CD4-positive, alpha-beta T cell treated with Interleukin-1 beta for 1 hour (primary cell): ENCODE measurements at places on chromosomes 1 and 21.

DNA sequence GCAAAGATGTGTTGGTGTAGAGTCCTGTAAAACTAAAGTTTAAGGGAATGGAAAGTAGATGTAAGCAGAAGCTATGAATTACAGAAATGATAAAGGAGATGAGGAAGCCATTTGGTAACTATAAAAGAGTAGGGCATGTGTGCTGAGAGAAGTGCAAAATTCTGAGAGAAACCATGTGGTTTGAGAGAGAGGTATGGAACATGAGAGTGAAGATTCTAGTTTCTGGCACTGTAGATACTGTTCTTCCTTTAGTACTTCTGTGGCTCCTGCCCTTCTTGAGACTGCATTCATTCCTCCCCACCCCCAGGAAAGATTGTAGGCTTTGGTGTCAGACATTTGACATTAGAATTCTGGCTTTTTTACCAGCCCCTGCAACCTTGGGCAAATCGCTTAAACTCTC is 15.4 kb downstream of the RALGPS2 start:
- DNase-seq: no peak

GRCh38 chr1:115453666-115454065 is 115.6 kb upstream of the NGF start:
- DNase-seq: no peak

GRCh38 chr1:72432645-72433267 is 150.4 kb upstream of the NEGR1 start:
- DNase-seq: no peak

- DNase-seq: no peak
These were observed 20.4 kb downstream of the ATF3 start for GRCh38 chr1:212628813-212629415.

- DNase-seq: no peak
These were observed 12.6 kb upstream of the ALG14 start for GRCh38 chr1:95085376-95085775.

DNA sequence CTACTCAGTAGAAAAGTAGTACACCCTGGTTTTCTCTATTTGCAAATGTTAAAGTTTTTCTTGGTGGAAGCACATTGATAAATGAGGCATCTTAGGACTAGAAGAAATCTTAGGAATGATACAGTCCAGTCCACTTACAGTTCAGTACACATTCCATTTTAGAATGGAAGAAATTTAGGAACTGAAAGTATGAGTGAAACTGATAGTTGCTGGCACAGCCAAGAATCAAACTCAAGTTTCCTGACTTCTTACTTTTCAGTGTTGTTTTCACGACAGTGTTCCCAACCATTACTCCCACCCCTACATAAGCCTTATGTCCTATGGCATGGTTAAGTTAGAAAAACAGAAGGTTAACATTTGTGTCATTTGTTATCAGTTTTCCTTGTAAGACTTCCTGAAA is 258.5 kb downstream of the BACH1 start:
- no peak for DNase-seq

GRCh38 chr1:156481527-156481926 is 19.0 kb downstream of the MEF2D start:
- no peak for DNase-seq

GRCh38 chr1:181551249-181551648 is 67.9 kb downstream of the CACNA1E start:
- no peak for DNase-seq

DNA sequence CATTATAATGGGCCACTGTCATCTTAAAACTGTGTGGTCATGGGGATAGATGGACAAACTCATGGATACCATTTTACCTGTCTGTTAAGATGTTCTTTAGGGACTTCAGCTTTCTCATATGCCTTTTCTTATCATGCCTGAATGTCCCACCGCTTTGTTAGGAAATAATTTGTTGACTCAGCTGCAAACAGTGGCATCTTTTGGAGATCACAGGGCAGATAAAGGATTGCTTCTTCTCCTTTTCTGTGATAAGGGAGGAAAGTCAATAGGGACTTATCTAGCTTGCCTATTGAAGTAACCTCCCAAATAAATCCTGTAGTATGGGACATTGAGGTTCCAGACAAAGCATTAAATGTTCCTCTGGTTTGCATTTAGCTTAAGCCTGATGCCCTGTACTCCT is 79.8 kb upstream of the KIAA0040 start:
- DNase-seq: no peak

DNA sequence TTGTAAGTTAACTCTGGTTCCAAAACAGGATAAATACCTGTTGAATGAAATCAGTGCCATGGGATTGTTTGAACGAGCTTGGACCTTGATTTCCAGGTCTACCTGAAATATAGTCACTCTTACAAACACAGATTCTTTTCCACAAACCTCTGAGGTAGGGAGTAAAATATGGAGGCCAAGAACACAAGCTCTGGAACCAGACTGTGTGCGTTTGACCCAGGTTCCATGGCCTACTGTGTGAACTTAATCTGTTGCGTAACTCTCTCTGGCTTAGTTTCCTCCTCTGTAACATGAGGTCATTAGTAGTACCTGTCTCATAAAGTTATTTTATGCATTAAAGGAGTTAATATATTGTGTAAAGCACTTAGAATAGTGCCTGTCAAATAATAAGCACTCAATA is 25.1 kb downstream of the DENND2D start:
- no peak for DNase-seq

DNA sequence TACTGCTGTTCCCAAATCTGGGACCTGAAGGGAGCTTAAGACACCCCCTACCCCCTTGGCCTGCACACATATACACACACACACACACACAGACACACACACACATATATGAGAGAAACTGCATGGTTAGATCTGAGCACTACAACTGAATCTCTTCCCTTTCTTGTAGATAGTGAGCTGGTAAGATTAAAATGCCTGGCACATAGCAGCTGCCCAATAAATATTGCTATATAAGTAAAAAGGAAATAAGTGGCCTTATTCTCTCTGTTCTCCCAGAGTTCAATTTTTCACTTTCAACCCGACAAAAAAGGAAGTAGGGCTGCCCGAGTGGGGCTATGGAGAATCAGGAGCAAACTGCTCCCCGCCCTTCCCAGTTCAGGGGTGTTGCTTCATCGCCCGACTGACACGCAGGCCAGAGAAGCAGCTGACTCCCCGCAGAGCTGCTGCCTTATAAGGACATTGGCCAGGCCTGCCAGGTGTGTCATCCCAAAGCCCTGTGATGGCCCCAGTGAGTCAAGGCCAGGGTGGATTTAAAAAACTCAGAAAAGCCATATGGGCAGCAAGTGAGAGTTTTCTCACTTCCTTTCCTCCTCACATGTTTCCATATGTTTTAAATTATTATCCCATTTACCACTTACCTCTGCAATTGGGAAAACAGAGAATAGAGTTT is 106.5 kb upstream of the SLC44A3 start:
- peak; percentile 12 for DNase-seq

DNA sequence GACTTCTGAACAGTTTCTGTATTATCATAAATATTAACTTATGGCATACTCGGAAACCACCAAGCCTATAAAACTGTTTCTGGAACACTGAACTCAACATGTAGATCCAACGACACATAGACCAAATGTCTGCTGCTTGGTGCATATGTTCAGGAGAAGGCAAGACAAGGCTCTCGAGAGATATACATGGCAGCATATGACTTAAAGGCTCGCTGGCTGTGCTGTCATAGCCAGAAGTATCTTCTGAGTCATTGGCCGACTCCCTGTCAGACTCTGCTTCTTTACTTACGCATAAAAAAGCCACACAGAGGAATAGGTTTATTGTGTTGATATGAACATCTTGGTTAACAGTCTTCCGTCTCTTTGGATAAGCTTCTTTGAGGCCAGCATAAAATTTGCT is 60.6 kb downstream of the LYST start:
- no peak for DNase-seq

DNA sequence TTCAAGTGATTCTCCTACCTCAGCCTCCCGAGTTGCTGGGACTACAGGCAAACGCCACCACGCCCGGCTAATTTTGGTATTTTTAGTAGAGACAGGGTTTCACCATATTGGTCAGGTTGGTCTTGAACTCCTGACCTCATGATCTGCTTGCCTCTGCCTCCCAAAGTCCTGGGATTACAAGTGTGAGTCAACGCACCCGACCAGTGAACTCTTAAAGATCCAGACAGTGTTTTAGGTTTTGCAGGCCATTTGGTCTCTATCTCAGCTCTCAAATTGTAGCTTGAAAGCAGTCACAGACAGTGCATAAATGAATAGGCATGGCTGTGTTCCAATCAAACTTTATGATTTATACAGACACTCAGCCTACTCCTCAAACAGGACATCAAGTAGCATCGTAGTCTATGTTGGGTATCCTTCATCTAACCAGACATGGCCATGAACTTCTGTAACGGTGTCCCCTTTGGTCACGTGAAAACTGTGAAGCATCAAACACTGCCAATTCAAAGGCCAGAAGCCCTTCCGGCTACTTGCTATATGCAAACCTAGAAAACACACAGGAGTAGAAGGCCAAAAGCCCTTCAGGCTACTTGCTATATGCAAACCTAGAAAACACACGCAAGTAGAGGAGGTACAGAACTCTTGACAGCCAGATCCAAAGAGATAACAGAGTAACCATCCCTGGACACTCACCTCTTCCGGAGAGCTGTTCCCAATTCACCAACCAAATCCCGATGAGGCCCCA is 3.1 kb downstream of the FUCA1 start:
- no peak for DNase-seq

DNA sequence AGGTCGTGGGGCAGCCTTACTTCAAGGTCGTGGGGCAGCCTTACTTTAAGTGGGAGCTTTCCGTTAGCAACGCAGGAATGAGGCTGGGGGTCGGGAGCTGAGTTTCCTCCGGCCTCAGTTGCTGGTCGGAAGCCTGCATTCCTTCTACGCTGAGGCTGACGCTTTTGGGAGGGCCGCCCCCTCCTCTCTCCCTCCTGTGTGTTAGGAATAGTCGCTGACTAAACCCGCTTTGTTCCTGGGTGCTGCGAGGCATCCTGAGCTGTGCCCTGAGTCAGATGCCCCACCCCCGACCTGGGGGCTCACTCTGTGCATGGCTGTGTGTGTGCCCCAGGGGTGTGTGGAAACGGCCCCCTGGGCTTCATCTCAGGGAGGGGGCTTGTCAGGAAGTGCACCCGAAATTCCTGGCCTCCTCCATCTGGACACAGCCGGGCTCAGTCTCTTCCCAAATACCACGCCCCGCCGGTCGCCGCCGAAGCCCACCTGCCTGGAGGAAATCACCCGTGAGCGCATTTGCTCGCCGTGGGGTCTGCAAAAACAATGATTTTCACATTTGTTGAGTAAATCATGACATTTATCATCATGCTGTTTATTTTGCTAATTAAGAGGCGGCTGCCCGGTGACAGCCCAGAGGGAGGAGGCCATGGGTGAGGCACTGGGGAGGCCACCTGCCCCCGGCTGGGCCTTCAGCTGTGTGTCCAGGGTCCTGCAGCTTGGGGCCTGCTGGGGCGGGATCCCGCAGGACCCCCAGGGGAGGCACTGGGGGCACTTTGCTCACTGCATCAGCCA is 121.4 kb downstream of the PRDM16 start:
- DNase-seq: no peak

DNA sequence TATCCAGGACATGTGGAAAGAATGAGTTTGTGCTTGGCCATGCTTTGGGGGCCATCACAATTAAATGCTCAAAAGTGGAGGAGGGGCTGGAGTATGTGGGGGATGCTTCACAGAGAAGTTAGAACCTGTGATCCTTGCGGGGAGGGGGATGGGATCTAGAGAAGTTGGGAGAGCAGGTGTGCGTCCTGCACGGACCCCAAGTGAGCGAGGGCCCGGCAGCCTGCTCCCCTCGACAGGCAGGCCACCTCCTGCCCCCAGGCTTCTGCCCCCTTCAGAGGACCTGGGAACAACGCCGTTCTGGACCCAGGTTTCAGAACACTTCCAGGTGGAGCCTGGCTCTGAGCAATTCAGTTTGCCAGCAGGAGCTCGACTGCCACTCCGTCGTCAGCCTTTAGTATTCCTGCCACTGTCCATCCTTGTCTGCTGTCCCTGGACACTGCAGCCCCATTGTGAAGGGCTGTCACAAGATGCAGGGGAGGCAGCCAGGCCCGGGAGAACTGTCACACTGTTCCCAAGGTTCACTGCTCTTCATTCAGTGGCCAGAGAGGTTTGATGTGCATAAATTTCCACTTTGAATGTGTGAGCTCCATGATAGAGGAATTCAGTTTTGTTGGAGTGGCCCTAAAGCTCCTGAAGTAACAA is 112.2 kb downstream of the DHRS3 start:
- DNase-seq: no peak

DNA sequence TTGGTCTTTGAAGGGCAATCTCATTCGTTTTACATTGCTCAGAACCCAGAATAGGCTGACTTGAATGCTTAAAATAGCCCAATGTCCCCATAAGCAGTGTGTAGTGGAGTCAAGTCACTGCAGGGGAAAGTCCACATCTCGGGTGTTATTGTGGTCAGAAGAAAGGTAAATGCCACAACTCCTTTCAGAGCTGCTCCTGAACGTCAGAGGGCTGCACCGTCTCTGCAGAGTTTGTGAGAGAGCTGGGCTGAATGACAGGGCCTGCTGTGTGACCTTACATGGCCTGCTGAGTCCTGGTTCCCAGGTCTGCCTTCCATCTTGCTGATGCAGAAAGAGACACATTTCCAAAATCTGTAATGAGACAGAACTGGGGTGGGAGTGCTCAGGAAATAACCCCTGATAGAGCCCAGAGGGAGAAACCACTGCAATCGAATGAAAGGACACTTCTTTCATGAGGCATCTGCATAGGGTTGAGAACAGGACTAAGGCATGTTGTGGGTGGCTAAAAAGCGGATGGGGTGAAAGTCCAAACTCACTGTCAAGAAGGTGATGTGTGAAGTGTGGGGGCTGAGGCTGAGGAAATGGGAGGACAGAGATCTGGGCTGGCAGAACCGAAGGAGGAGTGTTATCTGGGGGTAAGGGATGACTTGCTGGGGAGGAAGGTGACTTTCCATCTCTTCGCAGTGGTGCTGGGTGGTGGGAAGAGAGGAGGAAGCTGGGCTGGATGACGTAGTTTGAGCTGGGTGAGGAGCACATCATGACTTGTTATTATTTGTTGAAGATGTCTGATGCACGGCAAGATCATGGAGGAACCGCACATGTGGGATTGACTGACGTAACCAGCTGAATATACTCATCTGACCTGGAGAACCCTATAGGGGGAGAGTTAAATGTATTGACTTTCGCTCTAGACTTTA is 33.7 kb downstream of the XCL2 start:
- DNase-seq: peak; percentile 46

- no peak for DNase-seq
These were observed 16.1 kb downstream of the OXCT2 start for GRCh38 chr1:39754906-39755504.

DNA sequence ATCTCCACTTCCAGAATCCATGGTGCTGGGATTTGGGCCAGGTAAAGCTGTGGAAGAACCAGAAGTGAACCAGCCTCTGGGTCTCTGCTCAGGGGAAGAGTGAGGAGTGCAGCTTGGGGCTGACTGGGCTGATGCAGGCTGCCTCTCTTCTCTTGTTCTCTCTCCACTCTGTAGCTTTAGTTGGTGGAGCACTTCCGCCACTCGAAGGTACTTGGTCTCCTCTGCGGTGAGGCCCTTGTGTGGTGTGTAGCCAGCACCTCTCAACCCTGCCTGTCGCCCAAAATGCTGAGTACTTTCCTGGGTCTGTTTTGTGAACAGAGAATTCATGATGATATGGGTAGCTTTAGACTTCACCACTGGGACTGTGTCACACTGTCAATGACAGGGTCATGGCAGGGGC is 63.2 kb downstream of the URB2 start:
- no peak for DNase-seq

GRCh38 chr1:162856260-162856659 is 4.7 kb downstream of the CCDC190 start:
- DNase-seq: no peak

- no peak for DNase-seq
These were observed 13.2 kb downstream of the SETD4 start for GRCh38 chr21:36047139-36047538.
